ENCODE measurements at places on chromosomes 7 and 10.

DNA sequence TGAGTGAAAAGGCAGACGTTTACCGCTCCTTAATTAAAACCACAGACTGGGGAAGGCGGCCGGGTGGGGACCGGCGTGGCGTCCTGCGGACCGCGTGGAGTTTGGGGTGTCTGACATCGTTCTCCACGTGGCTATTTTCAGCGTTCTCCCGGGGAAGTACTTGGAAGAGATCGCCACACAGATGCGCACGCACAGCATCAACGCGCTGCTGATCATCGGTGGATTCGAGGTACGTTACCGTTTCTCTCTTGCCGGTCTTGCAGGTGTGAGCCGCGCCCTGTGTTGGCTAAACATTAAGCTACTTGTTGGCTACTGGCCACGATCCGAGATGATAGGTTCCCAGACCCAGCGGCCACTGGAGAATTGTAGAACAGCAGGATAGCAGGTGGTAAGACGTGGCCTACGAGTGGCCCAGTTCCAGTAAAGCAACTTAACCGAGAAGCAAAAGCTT, 51.3 kb downstream of the PFKP start:
- no peak for DNase-seq

GRCh38 chr7:36748017-36748487, 23.8 kb upstream of the AOAH start:
- no peak for DNase-seq

- DNase-seq, result no peak
Observed at GRCh38 chr7:94635687-94636086, 20.2 kb downstream of the SGCE start.

- no peak for DNase-seq
Observed at GRCh38 chr10:103458720-103459119, at the start of gene CALHM1. Gene CALHM1, minus strand, starts transcription at chr10:103458900. Its CDS starts 149 bp downstream, at chr10:103458751.

GRCh38 chr10:18238870-18239485, 98.8 kb downstream of the CACNB2 start:
- DNase-seq, result no peak

DNA sequence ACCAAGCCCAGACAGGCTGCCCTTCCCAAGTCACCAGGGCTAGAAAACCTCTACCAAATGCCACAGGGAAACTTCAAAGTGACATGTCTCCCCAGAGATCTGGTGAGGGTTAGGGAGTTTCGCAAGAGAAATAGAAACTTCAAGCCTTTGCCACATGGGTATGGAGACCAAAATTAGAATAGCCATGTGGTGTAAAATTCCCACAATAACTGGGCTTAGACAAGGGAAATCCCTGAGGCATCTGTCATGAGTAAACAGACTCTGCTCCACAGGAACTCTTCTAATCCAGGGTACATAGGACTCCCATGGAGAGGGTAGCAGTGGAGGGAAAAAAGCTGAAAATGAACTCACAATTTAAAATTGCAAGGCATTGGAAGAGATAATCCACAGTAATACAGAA, 14.3 kb downstream of the ADAM12 start:
- DNase-seq, result no peak

All from T-helper 9 cell (primary cell).